Lung microvascular endothelial cell (primary cell): ENCODE measurements at places on chromosomes 3 and 15.

- DNase-seq: no peak
Measured at GRCh38 chr3:142003291-142003690, 126.8 kb downstream of the ATP1B3 start.

DNA sequence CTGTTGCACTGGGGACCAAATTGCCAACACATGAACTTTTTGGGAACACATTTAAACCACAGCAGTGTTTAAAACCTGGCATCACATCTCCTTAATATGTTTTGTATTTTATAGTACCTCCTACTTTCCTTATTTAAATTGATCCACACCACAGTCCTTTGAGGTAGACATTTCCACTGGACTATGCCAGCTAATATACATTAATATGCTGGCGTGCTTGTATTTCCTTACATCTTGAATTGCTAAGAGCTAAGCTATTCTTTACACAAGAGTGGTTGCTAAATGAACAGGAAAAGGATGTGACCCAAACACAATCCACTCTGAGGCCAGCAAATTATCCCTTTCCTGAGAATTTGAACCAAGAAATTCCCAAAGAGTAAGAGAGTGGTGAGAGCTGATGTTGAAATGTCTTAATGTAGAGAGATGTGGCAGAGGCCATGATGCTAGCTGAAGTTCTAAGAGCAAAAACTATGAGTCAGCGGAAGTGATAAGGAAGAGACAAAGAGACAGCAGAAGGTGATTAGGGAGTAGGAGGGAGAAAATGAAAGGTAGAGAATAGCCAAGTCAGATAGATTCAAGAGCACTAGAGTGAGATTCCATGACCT, 131.2 kb downstream of the CD47 start:
- no peak for DNase-seq

DNA sequence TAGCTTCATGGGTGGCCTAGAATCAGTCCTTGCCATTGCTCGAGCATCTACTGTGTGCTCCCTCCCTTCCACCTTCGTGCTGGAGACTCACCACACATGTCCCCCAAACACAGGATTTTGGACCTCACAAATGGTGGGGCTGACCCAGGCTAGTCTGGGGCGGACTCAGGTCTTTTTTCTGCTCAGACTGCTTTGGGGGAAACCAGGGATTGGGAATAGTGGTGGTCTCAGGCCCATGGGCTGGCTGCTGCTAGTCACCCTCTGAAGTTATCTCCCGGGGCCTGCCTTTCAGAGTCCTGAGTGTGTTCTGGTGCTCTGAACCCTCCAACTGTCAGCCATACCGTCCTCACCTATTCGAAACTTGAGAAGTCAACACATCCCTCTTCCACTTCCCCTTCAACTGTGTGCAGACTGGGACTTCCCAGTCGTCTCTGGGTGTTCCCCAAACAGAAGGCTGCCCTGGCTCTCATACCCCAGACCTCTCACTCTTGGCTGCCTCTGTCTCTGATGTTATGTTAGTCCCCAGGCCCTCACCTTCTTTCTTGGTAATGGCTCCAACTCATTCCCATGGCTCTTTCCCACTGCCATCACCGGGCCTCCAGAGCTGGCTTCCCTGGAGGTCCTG, 46.0 kb downstream of the PPCDC start:
- no peak for DNase-seq

DNA sequence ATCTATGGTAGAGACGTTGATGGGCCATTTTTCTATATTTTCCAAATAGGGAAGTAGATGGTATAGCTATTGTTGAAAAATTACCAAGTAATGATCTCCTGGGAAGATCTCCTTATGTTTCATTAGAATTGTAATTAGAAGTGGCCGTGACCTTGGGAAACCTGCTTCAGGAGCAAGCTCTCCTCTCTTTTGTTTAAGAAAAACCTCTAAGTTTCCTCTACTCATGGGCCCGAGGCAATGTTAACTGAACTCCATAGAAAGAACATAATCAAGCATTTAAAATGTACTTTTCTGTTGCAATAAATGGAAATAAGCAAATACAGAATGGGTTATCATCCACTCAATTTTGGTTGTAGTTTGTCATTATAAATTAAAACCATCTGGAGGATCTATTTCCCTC, 511.2 kb upstream of the MDFIC2 start:
- DNase-seq: no peak

- DNase-seq: peak; percentile 17
Measured at GRCh38 chr3:153752405-153753027, 368.7 kb upstream of the ARHGEF26 start.

- no peak for DNase-seq
Measured at GRCh38 chr15:68232449-68232848, 2.9 kb upstream of the CLN6 start.

DNA sequence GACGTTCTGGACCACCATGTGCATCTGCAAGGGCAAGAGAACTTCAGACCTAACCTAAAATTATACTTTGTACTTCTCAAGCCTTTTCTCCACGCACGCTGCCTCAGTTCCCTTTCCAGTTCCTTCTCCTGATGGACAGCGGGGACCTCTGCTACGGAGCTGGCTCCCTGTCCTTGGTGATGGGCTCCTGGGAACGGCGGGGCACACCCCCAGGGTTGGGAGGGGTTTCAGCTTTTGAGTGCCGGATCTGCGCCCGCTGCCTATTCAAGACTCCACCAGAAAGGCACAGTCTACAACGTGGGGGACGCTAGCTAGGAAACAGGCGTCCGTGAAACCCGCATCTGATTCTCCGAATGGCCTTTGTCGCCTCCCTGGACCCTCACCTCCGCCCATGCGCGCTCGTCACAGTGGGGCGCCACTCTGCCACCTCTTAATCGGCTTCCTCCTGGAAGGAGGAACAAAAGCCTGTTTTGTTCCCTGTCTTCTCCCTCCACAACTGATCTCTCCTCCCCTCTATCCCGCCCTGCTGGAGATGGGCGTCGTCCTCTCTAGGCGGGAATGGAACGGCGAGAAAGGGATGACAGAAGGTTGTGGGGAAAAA, 2.2 kb downstream of the GPR149 start:
- DNase-seq: no peak

- peak; percentile 77 for DNase-seq
Measured at GRCh38 chr15:70259028-70259424, 161.3 kb upstream of the TLE3 start.

DNA sequence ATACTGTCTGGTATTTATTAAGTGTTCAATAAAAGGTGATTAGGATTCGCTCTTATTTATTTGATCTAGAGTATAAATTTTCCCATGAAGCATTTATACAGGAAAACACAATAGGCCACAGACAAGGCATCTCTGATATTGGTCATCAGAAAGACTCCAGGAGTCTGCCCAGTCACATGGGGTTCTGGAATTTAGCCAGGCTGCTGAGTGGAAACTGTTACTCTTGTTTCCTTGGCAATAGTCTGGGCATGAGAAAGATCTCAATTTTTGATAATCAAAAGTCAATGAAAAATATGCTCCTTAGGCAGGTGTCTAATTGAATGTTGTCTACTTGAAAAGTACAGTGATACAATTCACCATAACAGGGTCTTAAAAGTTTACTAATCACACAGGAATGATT, 161.2 kb downstream of the FRMD5 start:
- peak; percentile 94 for DNase-seq

- no peak for DNase-seq
Measured at GRCh38 chr3:70426071-70426470, 113.6 kb upstream of the MDFIC2 start.

DNA sequence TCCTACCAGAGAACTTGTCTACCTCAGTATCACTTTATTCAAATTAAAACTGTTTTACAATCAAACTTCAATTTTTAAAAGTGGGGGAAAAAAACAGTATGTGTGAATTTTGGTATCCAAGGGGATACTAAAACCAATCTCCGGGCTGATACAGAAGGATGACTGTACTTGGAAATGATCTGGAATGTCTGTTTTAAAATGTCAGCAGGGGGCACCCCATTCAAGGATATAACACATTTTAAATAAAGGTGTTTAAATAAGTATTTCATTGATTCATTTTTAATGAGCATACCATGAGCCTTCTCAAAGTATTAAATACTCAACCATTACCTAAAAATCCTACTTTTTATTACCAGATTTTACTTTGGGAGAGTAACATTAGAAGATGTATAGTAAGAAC, 67.9 kb downstream of the ULK4 start:
- DNase-seq: peak; percentile 82

- DNase-seq: no peak
Measured at GRCh38 chr15:29126821-29127461, 142.7 kb downstream of the NSMCE3 start.

- no peak for DNase-seq
Measured at GRCh38 chr3:143166376-143166775, 46.8 kb downstream of the CHST2 start.

- no peak for DNase-seq
Measured at GRCh38 chr3:73409138-73409763, 215.5 kb downstream of the PDZRN3 start.

DNA sequence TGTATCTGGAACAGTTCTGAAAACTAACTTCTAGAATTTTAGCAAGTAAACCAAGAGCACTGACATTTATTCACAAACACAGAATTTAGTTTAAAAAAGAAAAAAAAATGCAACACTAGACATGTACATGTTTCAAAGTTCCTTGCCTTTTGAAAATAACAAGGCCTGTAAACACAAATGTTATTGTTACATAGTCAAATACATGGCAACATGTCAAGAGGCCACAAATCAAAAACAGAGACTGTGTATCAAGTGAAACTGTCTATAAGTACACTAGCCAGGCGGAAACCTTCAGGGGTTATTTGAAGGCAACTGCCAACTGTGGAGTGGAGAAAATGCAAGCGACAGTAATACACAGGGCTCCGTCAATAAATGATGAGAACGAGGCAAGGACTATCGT, 547.6 kb downstream of the FOXP1 start:
- peak; percentile 35 for DNase-seq

DNA sequence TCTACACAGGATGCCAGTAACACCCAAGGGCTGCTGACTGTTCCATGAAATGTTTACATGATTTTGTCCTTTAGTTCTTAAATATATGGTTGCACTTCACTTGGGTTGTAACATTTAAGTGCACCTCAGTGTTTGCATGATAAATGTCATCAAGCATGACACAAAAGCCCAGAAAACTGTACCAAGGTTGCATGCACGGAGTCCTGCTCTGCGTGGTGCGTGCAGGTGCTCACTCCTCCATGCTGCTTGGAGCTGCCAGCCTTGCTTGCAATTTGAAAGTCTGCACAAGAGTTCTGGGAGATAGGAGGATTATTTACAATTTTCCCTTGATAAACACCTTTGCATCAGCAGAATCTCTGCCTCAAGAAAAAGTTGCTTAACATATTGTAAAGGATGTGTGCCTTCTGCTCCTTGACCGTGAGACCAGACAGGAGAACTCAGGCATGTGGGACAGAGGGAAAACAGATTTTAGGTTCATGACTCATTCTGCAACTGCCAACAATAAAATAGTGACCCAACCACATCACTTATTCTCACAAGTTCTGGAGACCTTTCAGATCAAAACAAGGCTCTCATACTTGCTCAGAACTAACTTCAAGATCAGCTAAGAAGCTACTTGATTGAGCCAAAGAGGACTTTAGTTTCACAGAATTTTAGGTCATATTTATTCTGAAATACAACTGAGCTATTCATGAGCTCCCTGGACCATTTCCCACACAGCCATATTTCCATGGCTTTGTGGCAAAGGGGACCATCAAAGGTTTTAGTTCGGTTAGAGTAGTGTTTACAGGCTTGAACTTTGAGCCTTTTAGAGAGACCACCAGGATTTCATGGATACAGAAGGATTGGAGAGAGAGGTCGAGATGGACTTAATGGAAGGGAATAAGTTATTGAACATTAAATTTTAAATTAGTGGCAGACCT, 128.4 kb upstream of the ZBED2 start:
- DNase-seq: peak; percentile 84

- DNase-seq: no peak
Measured at GRCh38 chr15:39359771-39360170, 221.1 kb upstream of the THBS1 start.

GRCh38 chr3:194945508-194945907, 259.8 kb downstream of the FAM43A start:
- DNase-seq: no peak

- no peak for DNase-seq
Measured at GRCh38 chr3:85068911-85069310, 110.1 kb downstream of the CADM2 start.

DNA sequence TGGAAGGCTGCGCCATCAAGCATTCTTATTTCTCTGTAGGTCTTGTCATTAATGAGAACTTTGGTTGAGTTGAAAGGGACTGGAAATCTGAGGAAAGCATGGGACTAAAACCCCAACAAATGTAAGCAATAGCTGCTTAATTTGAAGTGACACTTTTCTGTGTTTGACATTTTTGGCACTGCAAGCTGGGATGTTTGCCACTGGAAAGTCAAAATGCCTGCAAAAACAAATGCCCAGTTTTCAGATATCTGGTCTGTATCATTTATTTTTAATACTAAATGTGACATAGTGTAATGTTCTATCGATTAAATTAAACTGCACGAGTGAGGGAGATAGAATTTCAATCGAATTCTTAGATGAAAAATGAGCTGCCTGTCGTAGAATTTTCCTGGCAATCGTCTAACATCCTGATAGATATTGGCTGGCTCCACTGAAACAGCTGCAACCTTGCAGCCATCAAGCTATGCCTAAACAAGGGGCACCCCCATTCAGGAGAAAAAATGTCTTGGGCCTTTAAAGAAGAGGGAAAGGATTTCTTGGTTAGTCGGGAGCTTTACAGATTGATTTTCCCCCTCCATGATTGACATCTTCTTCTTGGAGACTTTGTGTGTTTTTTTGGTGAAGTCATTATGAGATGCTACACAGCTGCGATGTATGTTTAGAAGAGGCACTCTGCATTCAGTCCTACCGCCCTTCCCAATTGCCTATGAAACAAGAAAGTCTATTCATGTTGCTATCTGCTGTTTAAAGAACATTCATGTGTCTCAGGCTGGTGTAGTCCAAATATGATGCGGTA, 316.7 kb upstream of the TBL1XR1 start:
- DNase-seq: no peak

DNA sequence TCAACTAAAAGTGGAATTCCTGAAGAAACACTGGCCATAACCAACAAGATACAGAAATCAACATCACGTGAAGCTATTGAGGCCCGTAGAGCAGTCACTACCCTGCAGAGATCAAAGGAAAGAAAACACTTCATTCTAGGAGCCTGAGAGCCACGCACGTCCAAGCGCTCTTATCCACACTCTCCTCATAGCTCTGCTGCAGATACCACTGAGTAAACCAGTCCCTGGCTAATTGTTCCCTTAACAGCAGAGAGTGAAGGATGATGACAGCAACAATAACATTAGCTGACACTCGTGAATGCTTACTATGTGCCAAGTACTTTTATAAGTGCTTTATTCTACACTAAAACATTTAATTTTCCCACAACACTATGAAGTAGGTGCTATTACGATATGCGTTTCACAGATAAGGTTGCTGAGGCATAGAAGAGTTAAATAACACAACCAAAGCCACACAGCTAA, 271.0 kb upstream of the GADL1 start:
- DNase-seq: peak; percentile 51

- DNase-seq: peak; percentile 78
Measured at GRCh38 chr3:125052624-125053303, 3.0 kb downstream of the HEG1 start.

DNA sequence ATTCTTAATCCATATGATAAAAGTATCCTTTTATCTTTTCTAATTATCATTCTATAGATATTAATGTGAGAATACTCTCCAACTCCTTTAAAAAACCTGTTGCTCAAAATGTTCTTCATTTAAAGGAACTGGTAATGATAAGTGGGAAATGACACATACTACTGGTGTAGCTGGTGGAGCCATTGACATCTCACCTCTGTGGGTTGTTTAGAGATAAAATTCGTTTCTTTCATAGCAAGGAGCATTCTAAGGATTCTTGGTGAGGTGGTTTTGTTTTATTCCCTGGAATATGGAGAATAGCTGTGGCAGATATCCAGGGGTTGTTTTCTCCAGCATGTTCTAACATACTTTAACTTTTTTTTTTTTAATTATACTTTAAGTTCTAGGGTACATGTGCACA, 299.8 kb upstream of the THBS1 start:
- DNase-seq: peak; percentile 67

- no peak for DNase-seq
Measured at GRCh38 chr3:143650827-143651226, 197.4 kb downstream of the SLC9A9 start.
